Forelimb muscle (tissue), 1 donor: ENCODE measurements at places on chromosomes 1 and 21.

DNA sequence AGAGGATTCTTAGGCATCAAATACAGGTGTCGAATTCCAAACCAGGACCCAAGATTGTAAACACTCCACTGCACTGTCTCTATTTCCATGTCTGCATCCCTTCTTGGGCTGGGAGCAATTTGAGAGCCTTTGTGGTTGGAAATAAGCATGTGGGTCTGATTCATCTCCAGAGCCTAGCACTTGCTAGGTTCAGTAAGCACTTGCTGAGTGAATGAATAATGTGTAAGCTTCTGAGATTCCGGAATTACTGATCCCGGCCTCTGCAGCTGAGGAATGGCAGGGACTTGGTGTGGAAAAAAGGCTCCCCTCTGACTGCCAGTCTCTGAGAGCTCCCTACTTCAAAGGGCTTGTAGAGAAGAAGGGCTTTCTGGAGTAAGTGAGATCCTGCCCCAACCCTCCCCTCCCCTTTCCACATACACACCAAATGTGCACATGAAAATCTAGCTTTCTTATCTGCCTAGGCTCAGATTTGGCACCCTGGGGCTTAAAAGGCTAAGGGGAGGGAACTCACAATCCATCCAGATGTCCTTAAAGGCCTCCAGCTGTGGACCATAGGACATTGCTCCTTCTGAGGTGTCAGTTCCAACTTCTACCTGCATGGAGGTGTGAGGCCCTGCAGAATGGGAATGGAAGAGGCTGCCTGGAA lies 39.6 kb upstream of the TRABD2B start:
- no peak for DNase-seq

GRCh38 chr1:200919386-200919785 lies 24.7 kb downstream of the INAVA start:
- DNase-seq, result no peak

DNA sequence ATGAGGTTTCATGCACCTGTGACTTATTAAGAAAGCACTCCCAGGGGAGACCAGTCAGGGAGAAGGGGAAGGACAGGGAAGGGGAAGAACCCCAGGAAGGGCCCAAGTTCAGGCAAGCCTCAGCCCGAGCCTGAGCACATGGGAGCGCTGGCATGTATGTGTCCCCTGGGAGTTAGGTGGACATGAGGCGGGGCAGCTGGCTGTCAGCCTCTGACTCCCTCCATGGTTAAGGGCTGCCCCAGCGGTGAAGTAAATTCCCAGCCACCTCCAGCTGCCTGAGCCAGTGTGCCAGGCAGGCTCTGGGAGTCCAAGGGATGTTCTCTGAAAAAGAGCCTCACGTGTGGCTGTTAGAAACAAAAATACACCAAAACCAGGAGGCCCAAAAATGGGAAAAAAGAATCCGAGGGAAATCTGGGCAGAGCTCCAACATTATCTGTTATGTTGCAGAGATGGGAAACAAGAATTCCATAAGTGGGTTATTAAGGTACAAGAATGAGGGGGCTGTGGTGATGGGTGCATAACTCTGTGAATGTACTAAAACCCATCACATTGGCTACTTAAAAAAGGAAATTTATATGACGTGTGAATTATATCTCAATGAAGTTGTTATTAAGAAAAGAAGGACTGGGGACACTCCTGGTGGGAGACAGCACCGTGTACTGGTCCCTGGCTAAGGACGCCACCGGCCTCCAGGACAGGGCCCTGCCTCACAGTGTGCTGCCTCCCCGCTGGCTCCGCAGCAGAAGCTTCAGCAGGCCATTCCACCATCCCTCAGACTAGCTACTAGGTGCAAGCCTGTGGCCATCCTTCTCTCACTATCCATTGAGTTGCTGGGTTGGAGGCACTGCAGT lies 18.7 kb downstream of the DMRTB1 start:
- no peak for DNase-seq

DNA sequence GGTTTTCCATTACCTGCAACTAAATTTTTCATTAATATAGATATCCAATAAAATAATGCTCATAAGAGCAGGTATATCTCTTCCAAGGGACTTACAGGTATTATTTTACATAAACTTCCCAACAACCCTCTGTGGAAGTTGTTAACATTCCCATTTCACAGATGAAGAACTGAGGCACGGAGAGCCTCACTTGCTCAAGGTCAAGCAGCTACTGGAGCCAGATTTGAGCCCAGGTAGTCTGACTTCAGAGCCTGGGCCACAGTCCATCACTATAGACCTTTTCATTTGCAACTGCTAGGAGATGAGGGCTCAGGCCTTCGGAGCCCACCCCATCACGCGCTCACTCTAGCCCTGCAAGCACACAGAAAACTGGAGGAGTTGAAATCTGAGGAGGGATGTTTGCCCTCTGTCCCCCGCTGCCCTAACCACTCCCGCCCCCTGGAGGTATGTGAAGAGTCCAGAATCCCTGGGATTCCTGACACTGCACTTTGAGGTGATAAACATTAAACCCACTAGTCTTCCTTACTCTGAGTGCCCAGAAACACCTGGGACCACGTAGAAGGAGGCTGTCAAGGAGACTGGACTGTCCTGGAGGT lies 11.7 kb upstream of the ALPL start:
- DNase-seq, result no peak

GRCh38 chr21:26061437-26061836 lies 109.1 kb downstream of the APP start:
- no peak for DNase-seq

DNA sequence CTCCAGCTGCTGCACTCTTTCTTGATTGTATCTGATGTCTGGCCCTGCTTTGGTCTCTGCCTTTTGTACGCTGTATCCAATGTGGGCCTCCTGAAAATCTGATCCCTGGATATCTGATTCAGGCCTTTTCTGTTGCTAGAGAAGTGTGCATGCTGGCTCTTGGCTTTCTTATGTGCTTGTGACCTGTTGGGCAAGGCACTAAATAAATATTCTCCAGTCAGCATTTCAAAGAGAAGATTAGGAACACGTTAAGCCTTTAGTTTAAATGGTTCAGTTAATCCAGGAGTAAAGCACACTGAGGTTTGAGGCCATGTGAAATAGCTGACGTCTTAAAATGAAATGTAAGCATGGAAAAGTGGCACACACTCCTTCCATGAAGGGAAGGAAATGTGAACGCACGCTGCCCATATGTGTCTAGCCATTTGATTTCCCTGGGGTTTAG lies 9.3 kb upstream of the F3 start:
- no peak for DNase-seq

DNA sequence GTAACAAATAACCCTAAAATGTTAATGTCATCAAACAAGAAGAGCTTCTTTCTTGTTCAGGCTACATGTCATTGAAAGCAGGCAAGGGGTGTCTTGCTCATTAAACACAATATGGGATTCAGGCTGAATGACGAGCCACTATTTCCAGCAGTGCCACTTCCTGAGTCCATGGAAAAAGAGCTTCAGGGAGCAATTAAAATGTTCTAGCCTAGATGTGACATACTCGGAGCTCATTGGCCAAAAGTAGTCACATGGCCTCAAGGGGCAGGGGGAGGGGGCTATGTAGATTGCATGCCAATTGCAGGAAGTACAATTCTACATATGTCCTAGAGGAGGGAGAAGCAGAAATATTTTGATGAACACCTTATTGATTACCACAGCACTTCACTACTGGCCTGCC lies 685.3 kb upstream of the ADGRL2 start:
- no peak for DNase-seq
